ENCODE measurements at places on chromosomes 11 and 22.

GRCh38 chr22:37951305-37951704 lies 2.1 kb downstream of the C22orf23 start:
- DNase-seq, result no peak

DNA sequence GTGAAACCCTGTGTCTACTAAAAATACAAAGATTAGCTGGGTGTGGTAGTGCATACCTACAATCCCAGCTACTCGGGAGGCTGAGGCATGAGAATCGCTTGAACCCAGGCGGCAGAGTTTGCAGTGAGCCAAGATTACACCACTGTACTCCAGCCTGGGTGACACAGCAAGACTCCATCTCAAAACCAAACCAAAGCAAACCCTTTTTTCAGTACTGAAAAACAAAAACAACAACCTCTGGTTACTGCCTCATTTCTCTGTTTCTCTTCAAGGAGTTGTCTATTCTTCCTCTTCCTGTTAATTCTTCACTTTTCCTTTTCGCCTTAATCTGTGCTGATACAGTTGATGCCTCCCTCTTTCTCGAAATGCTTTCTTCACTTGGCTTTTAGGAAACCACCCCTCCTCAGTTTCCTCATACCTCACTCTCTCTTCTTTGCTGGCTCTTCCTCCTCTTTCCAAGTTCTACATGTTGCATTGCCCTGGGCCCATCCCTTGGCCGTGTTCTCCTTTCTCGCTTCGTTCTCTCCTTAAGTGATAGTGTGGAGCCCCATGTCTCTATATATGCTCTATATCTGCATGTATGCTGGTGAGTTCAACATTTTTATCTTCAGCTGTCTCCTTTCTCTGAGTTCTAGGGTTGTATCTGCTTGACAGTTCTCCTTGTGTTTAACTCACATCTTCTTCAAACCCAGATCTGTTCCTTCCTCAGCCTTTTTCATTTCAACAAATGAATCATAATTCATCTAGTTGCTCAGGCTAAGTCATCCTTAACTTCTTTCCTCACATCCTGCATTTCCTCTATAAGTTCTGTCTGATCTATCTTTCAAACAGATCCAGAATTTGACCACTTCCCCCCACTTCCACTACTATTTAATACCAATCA lies 37.1 kb downstream of the NUCB2 start:
- no peak for DNase-seq

DNA sequence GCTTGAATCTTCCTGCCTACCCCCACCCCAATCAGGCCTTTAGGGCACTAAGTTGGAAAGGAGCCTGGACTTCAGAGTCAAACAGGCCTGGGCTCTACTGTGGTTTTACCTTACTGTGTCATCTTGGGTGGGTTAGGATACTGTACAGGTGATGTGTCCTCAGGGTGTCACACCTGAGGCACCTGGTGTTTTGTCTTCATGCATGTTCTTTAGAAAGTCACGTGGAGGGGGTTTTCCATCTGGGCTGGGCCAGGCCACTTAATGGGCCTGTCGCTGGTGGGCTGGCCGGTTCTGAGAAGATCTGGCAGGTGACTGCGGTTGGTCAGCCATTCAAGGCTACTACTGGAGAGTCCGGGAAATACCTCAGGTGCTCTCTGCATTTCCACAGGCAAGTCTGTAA lies 92.6 kb downstream of the SWAP70 start:
- peak; percentile 40 for DNase-seq

DNA sequence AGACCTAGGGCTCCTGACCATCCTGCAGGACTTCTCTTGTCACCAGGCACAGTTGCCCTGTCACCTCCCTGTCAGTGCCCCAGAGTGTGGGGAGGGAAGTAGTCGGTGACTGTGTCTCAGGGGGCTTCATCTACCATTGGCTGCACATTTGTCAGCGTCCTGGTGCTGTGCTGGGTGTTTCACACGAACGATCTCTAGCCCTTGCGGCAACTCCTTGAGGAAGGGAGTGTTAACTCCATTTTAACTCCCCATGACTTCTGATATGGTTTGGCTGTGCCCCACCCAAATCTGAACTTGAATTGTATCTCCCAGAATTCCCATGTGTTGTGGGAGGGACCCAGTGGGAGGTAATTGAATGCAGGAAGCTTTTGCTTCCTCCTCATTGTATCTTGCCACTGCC lies 7.1 kb downstream of the TSKU start:
- peak; percentile 25 for DNase-seq

DNA sequence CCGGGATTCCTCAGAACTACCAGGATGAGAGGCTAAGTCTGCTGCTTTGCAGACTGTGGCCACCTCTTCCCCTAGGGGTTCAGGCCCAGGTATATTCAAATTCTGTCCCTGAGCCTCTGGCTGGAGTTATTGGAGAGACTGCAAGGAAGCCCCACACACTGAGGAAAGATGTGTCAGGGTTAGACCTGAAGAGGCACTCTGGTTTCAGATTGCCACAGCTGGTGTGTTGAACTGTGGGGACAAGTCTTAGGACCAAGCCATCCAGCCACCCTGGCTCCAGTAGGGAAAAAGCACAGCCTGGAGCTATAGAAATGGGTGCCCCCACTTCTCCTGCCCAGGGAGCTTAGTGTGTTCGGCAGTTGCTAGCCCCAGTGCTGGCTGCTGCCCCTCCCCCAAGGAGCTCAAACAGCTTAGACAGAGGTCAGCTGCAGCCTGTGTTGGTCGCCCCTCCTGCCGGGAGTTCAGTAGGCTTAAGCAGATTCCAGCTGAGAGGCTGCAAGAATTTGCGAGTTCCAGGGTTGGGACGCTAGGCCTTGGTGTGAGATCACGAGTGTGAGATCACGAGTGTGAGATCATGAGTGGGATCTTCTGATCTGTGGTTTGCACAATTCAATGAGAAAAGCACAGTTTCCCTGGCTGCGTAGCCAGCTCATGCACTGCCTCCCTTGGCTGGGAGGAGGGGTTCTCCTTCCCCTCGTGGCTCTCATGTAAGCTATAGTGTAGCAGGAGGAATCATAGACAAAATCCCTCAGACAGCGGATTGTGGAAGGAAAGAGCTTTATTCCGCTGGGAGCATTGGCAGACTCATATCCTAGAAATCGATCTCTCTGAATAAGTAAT lies 552.1 kb upstream of the CHORDC1 start:
- peak; percentile 50 for DNase-seq

GRCh38 chr11:46353698-46354097 lies 6.4 kb downstream of the DGKZ start:
- DNase-seq, result no peak

DNA sequence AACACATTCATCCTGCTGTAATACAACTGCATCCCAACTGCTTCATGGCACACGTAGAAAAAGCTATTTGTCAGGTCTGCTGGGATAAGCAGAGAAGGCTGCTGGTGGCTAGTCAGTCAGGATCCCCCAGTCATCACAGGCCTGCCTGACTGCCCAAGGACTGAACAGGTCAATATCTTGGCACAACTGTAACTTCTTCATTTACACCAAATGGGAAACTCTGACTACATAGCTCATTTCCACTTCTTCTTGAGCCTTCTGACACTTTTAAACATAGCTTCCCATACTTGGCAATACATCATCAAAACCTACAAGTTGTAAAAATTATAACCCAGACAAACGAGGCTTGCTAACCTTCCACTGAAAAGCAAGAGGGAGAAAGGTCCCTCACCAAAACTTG lies 2.8 kb downstream of the TMEM9B start:
- DNase-seq, result no peak

- no peak for DNase-seq
Observed at GRCh38 chr22:47337161-47337621, 574.7 kb downstream of the TBC1D22A start.

- DNase-seq, result no peak
Observed at GRCh38 chr22:29060251-29060869, 1.3 kb downstream of the C22orf31 start.

DNA sequence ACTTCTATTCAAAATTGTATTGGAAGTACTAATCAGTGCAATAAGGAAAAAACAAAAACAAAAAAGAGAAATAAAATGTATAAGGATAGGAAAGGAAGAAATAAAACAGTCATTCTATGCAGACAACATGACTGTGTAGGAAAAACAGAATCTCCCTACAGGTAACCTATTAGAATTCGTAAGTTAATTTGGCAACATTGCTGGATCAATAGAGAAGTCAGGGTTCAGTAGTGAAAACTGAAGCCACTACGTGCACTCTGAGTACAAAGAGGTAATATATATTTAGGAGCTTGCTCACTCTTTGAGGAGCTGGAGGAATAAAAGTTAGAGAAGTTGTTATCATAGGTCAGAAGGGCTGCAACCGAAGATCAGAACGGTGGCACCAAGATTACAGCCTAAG lies 84.0 kb upstream of the BMAL1 start:
- DNase-seq, result no peak
